Naive thymus-derived CD4-positive, alpha-beta T cell (primary cell): ENCODE measurements at places on chromosomes 11 and 22.

DNA sequence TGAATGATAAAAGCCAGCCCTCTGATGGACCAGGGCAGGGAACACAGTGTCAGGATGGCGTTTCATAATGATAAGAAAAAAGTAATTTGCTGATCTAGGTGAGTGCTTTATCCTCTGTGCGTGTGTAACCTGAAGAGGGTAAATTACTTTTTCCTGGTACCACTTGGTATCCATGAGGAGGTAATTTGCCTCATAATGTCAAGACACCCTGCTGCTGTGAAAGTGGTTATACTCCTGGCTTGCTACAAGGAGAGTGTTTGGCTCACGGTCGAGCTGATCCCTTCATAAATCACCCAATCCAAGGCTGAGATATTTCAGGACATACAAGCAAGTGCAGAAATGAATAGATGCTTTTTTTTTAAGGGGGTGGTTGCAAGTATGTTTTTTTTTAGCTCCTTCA is 207.2 kb upstream of the PGR start:
- DNase-seq = no peak

- no peak for DNase-seq
Measured at GRCh38 chr22:25548866-25549464, 15.5 kb upstream of the GRK3 start.

DNA sequence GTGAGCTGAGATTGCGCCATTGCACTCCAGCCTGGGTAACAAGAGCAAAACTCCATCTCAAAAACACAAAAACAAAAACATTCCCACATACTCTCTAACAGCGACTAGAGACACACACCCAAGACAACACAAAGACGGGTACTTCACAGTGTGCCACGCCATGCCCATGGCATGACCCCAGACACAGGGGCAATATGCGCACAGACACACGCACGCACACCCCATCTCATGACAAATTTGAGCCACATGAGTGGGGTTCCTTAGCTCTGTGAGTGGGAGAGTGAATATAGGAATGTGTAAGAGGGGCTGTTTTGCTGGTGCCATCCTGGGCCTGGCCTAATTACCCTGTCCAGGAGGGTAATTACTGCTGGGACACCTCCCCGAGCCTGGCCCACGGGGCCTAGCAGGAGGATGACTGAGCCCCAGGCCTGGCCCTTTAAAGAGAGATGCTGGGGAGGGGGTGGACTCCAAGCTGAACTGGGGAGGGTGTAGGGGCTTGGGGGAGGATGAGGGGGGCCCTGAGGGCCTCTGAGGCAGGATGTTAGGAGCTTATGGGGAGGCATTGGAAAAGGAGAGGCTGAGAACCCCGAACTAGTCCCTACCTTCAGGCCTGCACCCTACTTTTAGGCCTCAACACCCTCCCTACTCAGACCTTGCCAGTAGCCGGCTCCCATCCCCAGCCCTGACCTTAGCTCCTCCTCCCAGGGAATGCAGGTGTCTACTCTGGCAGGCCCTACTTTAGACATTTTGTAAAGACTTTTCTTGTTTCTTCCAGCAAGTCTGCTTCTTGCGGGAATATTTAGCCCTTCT is 1.5 kb downstream of the LTBP3 start:
- no peak for DNase-seq

GRCh38 chr22:22866381-22867111 is 21.1 kb upstream of the IGLL5 start:
- DNase-seq = no peak
